ENCODE measurements at places on chromosomes 2 and 18. TPM values are rescaled to one million over a fixed set of nuclear protein-coding genes. Genes with fewer than 3 reads are reported as not detected.

The ARL4C gene
- 6.8 TPM for total RNA-seq

The VWC2L gene
- total RNA-seq, result not detected

- peak; percentile 59 for DNase-seq
Measured at GRCh38 chr2:27407798-27408491, 1.4 kb downstream of the PPM1G start.

DNA sequence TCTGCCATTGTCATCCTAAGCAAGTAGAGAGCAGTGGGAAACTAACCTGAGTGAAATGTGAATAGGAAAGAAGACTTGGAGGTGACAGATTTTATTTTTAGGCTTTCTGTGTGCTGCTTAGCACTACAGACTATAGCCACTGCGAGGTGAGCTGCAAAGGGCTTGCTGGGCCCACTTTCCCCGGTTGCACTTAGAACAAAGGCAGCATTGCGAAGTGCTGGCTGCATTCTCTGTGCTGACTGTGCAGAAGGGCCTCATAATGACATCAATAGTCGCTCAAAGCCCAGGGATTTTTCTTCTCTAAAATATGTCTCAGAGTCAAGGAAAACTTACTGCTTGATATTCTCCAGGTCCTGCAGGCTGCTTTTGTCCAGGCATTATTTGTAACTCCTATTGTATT lies 592.1 kb downstream of the TDRD15 start:
- peak; percentile 77 for DNase-seq

The CDCA7 gene
- total RNA-seq, result 14.4 TPM

GRCh38 chr2:233114421-233114861 lies 54.3 kb downstream of the INPP5D start:
- DNase-seq, result no peak

All from tongue (tissue), 3 donors.